A549 treated with RU486 at 1 μM for 4 hours (cell line): ENCODE measurements at places on chromosomes 12 and 14. TPM values are rescaled to one million over a fixed set of nuclear protein-coding genes. Genes with fewer than 3 reads are reported as not detected.

Gene ESRRB
- total RNA-seq, result 0.14 to 0.38 TPM (median 0.20 TPM) in 5 replicates

Gene RASSF9
- total RNA-seq, result 0.16 to 0.63 TPM (median 0.53 TPM) in 5 replicates

Gene SLC8A3
- total RNA-seq, result not detected in 5 replicates

Gene RTL1
- total RNA-seq, result 0.26 to 0.34 TPM (median 0.27 TPM) in 5 replicates

Gene ANKRD33
- 0.14 to 0.24 TPM in 2 of 5 replicates, not detected in the others for total RNA-seq

Gene CARMIL3
- total RNA-seq, result 0.34 to 0.95 TPM (median 0.49 TPM) in 5 replicates

Gene TCP11L2
- total RNA-seq, result 2.3 to 4.8 TPM (median 2.5 TPM) in 5 replicates

Gene SYNE3
- 0.18 to 0.23 TPM (median 0.23 TPM) in 5 replicates for total RNA-seq

Gene DNAJC22
- total RNA-seq, result 17.9 to 22.7 TPM (median 21.7 TPM) in 5 replicates

Gene LMNTD1
- total RNA-seq, result not detected in 5 replicates

Gene KRT72
- total RNA-seq, result not detected in 5 replicates

Gene ESR2
- total RNA-seq, result 0.03 TPM in 1 of 5 replicates, not detected in the others

Gene ACRBP
- total RNA-seq, result 0.21 to 0.39 TPM (median 0.30 TPM) in 4 of 5 replicates, not detected in the other

Gene PRH2
- not detected in 5 replicates for total RNA-seq

Gene LRRC10
- total RNA-seq, result not detected in 5 replicates

Gene SYT1
- 3.3 to 7.2 TPM (median 7.0 TPM) in 5 replicates for total RNA-seq

Gene PNMA1
- 50.9 to 65.9 TPM (median 61.7 TPM) in 5 replicates for total RNA-seq

Gene TNS2
- 10.0 to 20.4 TPM (median 17.8 TPM) in 5 replicates for total RNA-seq

Gene COX8C
- total RNA-seq, result not detected in 5 replicates

Gene SPTSSA
- 15.0 to 28.8 TPM (median 25.2 TPM) in 5 replicates for total RNA-seq

Gene PSME1
- total RNA-seq, result 166 to 196 TPM (median 176 TPM) in 5 replicates

Gene EIF2S3B
- 0.28 to 0.60 TPM (median 0.46 TPM) in 5 replicates for total RNA-seq

Gene LRRK2
- total RNA-seq, result 0.86 to 2.2 TPM (median 1.9 TPM) in 5 replicates

Gene TMEM229B
- 0.22 to 0.34 TPM (median 0.28 TPM) in 5 replicates for total RNA-seq

Gene TEAD4
- total RNA-seq, result 38.4 to 47.9 TPM (median 46.8 TPM) in 5 replicates

Gene GLIPR1L1
- total RNA-seq, result not detected in 5 replicates

Gene GZMH
- total RNA-seq, result not detected in 5 replicates

Gene HRK
- 0.43 to 0.78 TPM (median 0.62 TPM) in 5 replicates for total RNA-seq

Gene PMCH
- total RNA-seq, result not detected in 5 replicates

Gene GPR135
- 0.96 to 1.1 TPM (median 0.98 TPM) in 5 replicates for total RNA-seq

Gene SLC10A1
- total RNA-seq, result not detected in 5 replicates

Gene BBS10
- 1.2 to 5.2 TPM (median 4.2 TPM) in 5 replicates for total RNA-seq

Gene TESPA1
- not detected in 5 replicates for total RNA-seq

Gene DEGS2
- 0.95 to 1.7 TPM (median 1.3 TPM) in 5 replicates for total RNA-seq

Gene DCN
- not detected in 5 replicates for total RNA-seq

Gene ZNF26
- 7.0 to 11.3 TPM (median 8.5 TPM) in 5 replicates for total RNA-seq

Gene CIROP
- not detected in 5 replicates for total RNA-seq

Gene TCL1A
- total RNA-seq, result not detected in 5 replicates

Gene CLEC4C
- not detected in 5 replicates for total RNA-seq

Gene RFLNA
- total RNA-seq, result 0.06 to 0.08 TPM in 2 of 5 replicates, not detected in the others

Gene CCND2
- total RNA-seq, result not detected in 5 replicates

Gene AQP2
- not detected in 5 replicates for total RNA-seq

Gene SIX6
- not detected in 5 replicates for total RNA-seq

Gene GARIN6
- total RNA-seq, result not detected in 5 replicates

Gene LRIG3
- total RNA-seq, result 5.1 to 7.2 TPM (median 6.0 TPM) in 5 replicates
